ENCODE measurements at places on chromosomes 16 and 17. TPM values are rescaled to one million over a fixed set of nuclear protein-coding genes. Genes with fewer than 3 reads are reported as not detected.

DNA sequence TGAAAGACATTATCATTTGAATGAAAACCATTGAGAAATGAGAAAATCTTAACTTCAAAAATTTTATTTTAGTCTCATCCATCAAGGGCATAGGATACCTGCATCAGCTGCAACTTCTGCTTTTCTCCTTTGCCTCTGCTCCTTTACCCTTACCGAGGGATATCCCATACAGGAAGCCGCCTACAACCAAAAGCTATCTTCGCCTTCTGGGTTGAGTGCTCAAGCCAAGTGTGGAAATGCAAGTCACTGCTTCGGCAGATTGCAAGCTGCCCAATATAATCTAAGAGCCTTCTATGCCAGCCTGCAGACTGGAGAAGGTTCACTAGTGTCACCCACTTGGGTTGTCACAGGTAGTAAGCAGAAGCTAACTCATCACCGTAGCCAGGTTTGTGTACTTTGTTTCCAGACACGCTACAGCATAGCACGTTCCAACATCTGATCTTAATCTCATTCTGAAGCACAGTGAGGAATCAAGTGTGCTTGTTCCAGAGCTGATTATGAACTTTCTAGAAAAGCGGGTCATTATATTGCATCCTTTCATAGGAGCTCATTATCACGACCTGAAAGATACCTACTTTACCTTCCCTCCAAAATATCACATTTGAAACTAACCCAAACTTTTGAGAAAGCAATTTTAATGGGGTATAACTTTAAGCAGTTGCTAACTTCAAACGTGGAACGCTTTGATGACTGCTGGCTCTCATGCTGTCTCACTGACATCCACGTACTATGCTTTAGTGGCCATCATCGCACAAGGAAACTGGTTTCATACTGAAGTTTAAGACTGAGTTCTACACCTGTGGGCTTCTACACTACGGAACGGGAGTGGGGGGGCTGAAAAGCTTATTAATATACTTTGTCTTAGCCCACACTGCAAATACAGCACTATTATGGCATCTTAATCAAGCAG is 8.0 kb upstream of the UNK start:
- DNase-seq: no peak

GRCh38 chr17:49227436-49228261 is 2.9 kb downstream of the PHOSPHO1 start:
- DNase-seq: peak; percentile 75

The SOX8 gene
- 0.96 TPM for total RNA-seq

DNA sequence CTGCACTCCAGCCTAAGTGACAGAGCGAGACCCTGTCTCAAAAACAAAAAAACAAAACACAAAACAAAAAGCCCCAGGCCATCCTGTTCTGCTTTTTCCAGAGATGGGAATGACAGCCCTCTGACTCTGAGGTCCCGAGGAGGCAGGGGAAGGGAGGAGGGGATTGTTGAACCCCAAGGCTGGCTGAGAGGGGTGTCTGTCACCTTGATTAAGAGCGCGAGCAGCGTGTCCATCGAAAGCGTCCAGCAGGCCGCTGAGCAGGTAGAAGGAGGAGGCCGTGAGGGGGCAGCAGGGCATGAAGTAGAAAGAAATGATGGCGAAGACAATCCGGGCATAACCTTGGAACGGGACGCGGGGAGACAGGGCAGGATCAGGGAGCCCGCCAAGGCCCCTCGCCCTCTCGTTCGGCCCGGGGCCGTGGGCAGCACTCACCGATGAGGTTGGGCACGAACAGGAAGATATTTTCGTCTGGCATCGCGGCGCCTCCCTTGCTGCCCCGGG is 593 bp downstream of the CDIPT start:
- DNase-seq: peak; percentile 24

GRCh38 chr16:77273-77806 is 685 bp upstream of the MPG start:
- DNase-seq: peak; percentile 67

The HIGD1B gene
- total RNA-seq: 18.3 TPM

DNA sequence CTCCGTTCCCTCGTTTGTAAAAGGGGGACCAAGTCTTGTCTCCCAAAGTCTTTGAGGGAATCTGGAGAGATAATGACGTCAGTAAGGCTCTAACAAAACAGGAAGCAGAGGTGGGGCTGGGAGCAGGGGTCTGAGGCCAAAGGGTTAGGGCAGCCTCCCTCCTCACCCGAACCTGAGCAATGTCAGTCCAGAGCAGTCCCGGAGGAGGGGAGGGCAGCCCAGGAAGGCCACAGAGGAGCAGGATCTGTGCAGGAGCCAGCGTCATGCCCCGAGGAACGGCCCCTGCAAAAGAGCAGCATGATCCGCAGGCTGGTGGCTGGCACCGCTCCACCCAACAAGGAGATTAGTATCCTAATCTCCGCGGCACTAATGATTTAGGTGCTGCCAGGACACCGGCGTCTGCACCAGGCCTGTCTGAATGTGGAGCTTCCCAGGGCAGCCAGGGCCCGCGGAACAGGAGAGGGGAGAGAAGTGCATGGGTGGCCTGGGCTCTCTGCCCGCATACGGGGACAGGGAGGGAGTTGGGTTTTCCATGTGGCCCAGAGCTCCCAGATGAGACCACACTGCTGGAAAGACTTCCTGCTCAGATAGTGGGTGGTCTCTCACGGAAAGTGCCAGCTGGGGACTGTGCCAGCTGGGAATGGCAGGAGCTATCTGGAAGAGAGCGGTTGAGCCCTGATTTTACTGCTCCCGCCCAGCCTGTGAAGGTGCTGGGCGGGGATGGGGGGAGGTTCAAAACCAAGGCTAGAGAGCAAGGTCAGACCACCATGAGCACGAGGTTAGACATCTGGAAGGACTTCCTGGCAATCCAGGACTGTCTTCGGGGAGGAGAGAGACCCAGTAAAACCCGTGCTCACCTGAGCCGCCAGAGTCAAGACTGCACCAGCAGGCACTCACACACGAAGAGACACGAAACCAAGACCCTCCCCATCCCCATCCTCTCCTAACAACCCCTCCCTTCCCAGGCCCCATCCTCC is 11.0 kb upstream of the KRT17 start:
- peak; percentile 51 for DNase-seq

DNA sequence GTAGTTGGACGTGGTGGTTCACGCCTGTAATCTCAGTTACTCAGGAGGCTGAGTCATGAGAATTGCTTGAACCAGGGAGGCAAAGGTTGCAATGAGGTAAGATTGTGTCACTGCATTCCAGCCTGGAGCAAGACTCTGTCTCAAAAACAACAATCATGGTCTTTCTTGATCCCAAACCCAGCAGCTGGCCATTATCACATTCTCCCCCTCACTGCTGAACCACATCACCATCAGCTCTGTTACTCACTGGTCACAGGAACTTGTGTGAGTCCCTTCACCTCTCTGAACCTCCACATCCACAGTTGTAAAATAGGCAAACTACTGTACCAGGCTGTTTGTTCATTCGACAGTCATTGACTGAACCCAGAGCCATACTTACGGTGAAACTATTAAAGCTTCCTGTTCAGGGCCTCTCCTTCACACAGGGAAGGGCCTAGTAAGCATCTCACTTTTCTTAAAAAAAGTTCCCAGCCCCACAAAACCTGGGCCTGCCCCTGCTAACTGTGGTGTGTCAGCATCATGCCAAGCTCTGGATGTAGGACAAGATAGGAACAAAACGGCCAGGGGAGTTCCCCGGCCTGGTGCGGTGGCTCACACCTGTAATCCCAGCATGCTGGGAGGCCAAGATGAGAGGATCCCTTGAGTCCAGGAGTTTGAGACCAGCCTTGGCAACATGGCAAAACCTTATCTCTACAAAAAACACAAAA is 104.7 kb downstream of the COPRS start:
- no peak for DNase-seq

The TBC1D28 gene
- total RNA-seq: not detected

DNA sequence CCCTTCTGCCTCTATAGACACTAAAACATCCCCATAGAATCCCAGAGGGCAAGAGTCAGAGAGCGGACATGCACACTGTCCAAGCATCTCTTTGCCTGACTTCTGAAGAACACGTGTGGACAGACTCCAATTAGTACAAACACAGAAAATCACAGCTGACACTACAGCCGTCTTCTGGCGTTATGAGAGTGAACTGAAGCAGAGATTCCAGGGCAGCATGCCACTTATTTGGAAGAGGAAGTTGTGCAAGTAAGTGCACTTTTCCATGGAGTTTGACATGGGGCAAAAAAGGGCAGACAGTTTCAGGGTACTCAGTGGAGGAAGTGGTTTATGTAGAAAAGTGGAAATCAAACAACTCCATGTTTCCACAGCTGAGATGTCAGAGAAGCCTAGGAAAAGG is 16.8 kb upstream of the ZNF287 start:
- no peak for DNase-seq

DNA sequence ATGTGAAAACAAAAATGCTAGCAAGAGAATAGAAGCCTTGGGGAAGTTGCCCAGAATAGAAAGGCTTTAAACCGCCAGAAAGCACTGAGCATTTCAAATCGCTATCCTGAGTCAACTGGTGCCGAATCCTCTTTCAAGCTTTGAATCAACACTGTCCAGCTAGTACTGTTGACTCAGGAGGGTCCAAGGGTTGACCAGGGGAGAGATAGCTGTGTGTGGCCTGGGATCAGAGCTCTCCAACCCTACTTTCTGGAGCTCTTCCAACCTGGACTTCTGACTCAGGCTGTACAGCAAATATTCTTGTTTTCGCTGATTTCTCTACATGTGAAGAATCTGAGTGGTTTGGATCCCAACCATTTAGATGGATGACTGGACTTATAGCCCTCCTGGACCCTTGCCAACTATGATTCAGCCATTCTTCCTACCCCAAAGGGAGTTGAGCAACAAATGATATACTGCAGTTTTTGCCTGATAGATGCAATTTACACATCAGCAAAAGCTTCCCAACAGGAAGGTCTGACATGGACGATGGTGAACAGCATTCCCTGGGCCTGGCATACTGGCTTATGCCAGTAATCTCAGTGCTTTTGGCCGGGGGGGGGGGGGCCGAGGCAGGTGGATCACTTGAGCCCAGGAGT is 154.0 kb upstream of the SDK2 start:
- no peak for DNase-seq

The PRAC2 gene
- not detected for total RNA-seq

The CACNG1 gene
- total RNA-seq: not detected

DNA sequence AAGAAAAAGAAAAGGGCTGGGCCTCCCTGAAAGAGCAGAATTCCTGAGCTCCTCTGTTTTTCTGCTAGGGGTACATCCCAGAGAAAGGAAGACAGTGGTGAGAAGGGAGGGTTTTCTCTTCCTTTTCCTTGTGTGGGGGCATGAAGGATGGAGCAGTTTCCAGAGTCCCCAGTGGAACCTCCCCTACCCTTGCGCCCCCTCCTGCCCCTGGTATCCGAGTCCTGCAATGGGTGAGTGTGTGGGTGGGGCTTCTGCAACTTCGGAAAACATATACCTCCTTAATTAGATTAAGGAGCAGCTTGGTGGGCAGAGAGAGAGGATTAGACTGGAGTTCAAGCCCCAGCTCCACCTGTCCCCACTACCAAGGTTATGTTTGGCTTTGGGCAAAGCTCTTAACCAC is 5.4 kb upstream of the GIP start:
- DNase-seq: no peak

- DNase-seq: no peak
Measured at GRCh38 chr16:88993166-88993761, 16.3 kb upstream of the CBFA2T3 start.

DNA sequence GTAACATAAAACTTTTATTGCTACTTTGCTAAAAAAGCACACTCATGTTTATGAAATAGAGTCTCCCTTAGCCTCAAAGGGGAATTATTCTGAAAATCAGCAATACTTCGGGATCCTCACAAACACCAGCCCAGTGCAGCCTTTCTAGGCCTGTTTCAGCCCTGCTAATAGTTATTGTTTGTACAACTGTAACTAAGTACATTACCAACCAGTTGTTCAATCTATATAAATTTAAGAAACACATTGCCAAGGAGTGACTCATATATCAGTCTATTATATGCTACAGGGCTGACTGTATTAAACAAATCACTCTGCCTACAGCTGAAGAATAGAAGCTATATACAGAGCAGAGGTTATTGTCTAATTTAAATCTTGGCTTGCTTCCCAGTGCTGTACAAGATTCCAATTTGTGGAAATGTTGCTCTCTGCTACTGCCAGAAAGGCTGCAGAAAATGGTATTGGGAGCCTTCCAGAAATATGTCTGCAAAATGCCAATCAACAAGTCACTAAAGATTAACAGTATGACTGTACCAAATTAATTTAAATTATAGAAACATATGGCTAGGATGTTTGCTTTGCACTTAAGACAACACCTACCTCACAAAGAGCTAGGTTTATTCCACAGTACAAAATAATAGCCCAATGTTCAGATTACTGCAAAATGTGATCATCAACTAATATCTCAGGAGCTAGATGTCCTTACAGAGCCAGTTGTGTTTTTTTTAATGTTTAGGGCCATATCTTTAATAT is 49.7 kb downstream of the TOX3 start:
- no peak for DNase-seq

The CRYM gene
- 147 TPM for total RNA-seq

DNA sequence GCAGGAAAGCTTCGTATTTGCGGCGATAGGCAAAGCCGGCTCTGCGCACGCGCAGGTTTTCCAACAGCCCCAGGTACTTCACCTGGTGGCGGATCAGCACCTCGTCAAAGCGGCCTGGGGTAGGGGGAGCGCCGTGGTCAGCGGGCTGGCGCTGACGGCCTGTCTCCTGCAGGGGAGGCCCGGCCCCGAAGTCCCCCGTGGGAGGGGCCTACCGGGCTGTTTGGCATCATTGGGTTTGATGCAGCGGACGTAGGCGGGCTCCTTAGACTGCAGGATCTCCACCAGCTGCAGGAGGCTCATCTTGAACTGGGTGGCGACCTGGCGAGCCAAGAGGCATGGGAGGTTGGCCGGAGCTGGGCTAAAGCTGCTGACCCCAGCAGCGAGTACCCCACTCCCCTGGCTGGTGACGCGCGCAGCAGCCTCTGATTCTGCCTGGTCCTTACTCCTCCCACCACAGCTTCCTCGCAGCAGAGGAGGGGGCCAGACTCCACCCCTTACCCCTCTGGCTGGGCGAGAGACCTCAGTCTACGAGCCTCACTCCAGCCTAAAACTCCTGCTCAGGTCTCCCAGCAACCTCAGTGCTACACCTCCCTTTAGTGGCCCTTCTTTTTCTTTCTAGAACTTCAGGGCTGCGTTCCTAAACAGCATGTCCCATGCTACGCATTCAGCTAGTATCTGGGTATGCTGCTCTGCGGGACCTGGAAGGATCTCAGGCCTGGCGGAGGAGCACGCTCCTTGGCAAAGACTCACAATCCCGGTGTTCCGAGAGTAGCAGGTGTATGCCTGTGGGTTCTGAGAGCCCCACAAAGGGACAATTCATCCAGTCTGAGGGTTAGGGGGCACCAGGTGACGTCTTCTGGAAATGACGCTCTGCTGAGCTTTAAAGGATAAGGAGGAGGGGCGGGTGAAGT is 16.1 kb upstream of the CRK start:
- no peak for DNase-seq

DNA sequence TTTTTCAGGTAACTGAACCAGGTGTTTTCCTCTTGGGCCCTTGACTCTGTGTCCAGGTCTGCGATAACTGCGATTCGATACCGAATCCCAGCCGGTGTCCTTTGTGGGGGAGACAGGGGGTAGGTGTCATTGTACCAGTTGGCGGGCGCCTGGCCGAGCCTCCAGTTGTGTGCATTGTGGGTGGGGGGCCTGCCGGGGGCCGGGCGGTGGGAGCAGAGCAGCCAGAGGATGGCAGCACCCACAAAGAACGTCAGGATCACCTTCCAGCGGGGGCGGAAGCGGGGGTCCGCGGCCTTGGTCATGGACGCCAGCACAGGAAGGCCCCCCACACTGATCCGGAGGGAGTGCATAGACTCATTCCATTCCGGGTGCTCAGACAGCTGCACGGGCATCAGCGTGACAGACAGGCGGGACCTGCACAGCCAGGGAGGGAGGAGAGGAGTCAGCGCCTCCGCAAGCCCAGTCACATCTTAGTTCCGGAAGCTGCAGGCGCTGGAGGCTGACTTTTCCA is 12.3 kb downstream of the CANT1 start:
- DNase-seq: no peak

- DNase-seq: no peak
Measured at GRCh38 chr17:27153005-27153404, 140.9 kb upstream of the WSB1 start.

Data from left ventricle myocardium inferior (tissue), 1 donor.